T-cell (primary cell): ENCODE measurements at places on chromosomes 12 and 14. TPM values are rescaled to one million over a fixed set of nuclear protein-coding genes. Genes with fewer than 3 reads are reported as not detected.

The SLC24A4 gene
- total RNA-seq = 0.14 TPM

The PMEL gene
- not detected for total RNA-seq

The OR4K17 gene
- not detected for total RNA-seq

The DCD gene
- not detected for total RNA-seq

The RAB15 gene
- total RNA-seq = 4.3 TPM

The CCDC198 gene
- not detected for total RNA-seq

The ZNF219 gene
- 7.2 TPM for total RNA-seq

The SAMD4A gene
- total RNA-seq = 3.6 TPM

The CCDC38 gene
- total RNA-seq = 0.49 TPM

The MTA1 gene
- total RNA-seq = 141 TPM

The SLC2A3 gene
- 143 TPM for total RNA-seq

The KRT80 gene
- not detected for total RNA-seq

The PIWIL1 gene
- total RNA-seq = not detected

The PPFIA2 gene
- not detected for total RNA-seq

The OTOGL gene
- not detected for total RNA-seq

The DHRS4 gene
- 14.9 TPM for total RNA-seq

The FGF23 gene
- not detected for total RNA-seq

The GZMH gene
- total RNA-seq = 15.3 TPM

The DIP2B gene
- total RNA-seq = 46.0 TPM

The TMEM30B gene
- 2.3 TPM for total RNA-seq

- no peaks in the 10 kb centered on the region for H3K27me3 ChIP-seq
- no peaks in the 10 kb centered on the region for H3K36me3 ChIP-seq
- no peak overlapping the region for H3K4me3 ChIP-seq
- H3K4me1 ChIP-seq = no peaks in the 10 kb centered on the region
Observed at GRCh38 chr12:78420991-78421390, 443.6 kb upstream of the SYT1 start.

GRCh38 chr12:194276-194675 lies 19.7 kb downstream of the SLC6A12 start:
- H3K4me3 ChIP-seq = no peak overlapping the region

DNA sequence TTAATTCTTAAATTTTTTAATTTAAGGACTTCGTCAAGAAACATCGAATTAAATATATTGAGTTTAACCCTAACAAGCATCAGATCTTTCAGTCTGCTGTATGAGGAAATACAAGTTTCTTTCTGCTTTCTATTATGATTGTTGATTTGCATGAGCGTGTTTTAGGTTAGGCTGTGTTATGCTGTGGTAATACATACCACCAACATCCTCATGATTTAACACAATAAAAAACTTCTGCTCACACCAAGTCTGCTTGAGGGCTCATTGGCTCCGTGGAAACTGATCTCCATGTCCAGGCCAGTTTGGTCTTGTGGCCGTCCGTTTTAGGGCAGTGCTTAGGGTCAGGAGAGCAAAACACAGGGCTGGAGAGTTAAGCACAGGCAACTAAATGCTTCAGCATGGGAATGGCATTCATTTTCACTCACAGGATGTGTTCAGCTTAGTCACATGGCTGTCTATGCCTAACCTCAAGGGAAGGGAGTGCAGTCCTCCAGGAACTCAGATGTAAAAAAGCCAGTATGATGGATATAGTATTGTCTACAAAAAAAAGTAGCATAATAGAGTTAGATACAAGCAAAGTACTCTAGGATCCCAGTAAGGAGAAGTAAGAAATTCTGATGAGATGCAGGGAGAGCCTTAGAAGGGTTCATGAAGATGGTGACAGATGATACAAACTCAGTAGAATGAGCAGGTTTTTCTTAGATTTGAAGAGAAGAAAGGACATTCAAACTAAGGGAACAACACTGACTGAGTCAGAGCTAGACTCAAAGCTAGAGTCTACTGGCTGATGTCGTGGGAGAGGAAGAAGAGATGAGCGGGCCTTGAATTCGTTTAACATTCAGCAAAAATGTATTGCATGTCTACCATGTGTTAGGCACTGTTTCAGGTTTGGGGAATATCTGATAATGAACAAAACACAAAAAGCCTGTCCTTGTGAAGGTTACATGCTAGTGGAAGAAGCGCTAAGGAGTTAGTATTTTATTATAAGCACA lies 16.3 kb downstream of the MARK3 start:
- no peak for DNase-seq
- no peaks in the 10 kb centered on the region for H3K27me3 ChIP-seq
- H3K4me3 ChIP-seq = no peak overlapping the region
- peak overlapping the region; percentile 3 for H3K27ac ChIP-seq

DNA sequence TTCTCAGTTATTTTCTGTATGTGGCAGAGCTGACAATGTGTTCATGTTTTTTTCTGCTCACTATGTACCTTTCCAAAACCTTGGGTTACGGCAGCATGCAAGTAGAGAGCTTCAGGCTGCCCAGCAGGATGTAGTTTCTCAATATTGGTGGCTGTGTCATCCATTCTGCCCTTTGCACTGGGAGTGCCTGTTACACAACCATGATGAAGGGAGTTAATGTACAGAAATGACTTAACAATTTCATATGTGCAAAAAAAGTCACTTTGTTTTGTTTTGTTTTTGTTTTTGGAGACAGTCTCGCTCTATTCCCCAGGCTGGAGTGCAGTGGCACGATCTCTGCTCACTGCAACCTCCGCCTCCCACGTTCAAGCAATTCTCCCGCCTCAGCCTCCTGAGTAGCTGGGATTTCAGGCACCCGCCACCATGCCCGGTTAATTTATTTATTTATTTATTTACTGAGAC lies 6.1 kb upstream of the CNIH1 start:
- peaks cover 2% of the 10 kb centered on the region for H3K27me3 ChIP-seq
- DNase-seq = no peak
- H3K4me1 ChIP-seq = no peaks in the 10 kb centered on the region
- H3K4me3 ChIP-seq = no peak overlapping the region
- H3K36me3 ChIP-seq = no peaks in the 10 kb centered on the region

DNA sequence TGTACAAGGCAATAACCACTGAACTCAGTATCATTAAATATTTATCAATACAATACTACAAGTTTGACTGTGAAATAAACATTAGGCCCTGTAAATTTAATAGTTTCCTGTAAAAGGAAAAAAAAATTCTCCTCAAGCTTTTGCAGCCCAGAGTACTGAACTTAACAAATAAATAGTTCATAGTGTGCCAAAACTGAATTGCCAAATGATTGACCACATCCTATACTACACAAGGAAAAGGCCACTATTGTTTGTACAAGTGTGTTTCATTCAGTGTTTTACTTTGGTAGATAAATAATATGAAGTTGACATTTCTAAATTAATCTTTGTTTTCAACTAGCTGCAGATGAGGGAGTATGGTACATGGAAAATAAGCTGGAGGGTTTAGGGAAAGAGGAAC lies 379.6 kb downstream of the FLRT2 start:
- DNase-seq = no peak
- no peak overlapping the region for H3K4me3 ChIP-seq
- no peaks in the 10 kb centered on the region for H3K36me3 ChIP-seq
- H3K4me1 ChIP-seq = no peaks in the 10 kb centered on the region

DNA sequence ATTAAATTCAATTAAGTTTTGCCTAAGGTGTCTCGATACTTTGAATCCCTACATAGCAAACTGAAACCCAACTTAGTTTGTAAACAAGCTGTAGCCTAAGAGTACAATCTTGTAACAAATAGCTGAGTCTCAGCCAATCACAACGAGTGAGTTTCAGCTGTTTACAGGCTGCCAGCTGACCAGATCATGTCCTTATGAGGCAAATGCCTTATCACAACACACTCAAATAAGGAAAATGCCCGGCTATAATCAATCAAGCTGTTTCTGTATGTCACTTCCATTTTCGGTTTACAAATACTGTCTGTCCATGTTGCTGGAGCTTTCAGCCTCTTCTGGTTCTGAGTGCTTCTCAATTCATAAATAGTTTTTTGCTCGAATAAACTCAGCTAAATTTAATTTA lies 943.8 kb downstream of the SLC16A7 start:
- H3K36me3 ChIP-seq = no peaks in the 10 kb centered on the region
- H3K27me3 ChIP-seq = no peaks in the 10 kb centered on the region
- H3K27ac ChIP-seq = no peak overlapping the region
- no peak overlapping the region for H3K4me3 ChIP-seq

- no peak for DNase-seq
- no peak overlapping the region for H3K4me3 ChIP-seq
- peaks cover 62% of the 10 kb centered on the region for H3K4me1 ChIP-seq
- H3K36me3 ChIP-seq = no peaks in the 10 kb centered on the region
Observed at GRCh38 chr14:97705976-97706375, 908.8 kb downstream of the VRK1 start.

GRCh38 chr12:34186492-34186891 lies 164.2 kb downstream of the ALG10 start:
- H3K4me1 ChIP-seq = no peaks in the 10 kb centered on the region
- H3K4me3 ChIP-seq = no peak overlapping the region
- H3K27me3 ChIP-seq = peaks cover 2% of the 10 kb centered on the region
- H3K36me3 ChIP-seq = no peaks in the 10 kb centered on the region
- no peak for DNase-seq

- H3K4me1 ChIP-seq = no peaks in the 10 kb centered on the region
- H3K36me3 ChIP-seq = no peaks in the 10 kb centered on the region
- DNase-seq = no peak
- no peaks in the 10 kb centered on the region for H3K27me3 ChIP-seq
- no peak overlapping the region for H3K27ac ChIP-seq
Observed at GRCh38 chr12:80892597-80893445, 44.9 kb downstream of the LIN7A start.

DNA sequence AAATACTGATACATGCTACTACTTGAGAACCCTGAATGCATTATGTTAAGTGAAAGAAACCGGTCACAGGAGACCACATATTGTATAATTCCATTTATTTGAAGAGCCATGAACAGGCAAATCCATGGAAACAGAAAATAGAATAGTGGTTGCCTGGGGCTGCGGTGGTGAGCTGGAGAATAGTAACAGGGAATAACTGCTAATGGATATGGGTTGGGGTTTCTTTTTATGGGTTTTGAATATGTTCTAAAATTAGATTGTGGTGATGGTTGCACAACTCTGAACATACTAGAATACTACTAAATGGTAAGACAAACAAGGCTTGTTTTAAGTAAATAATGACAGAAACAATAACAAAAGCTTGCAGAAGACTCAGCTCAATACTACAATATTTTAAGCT lies 293.0 kb downstream of the BTG1 start:
- DNase-seq = no peak
- no peaks in the 10 kb centered on the region for H3K4me1 ChIP-seq
- no peaks in the 10 kb centered on the region for H3K36me3 ChIP-seq
- no peak overlapping the region for H3K4me3 ChIP-seq
- no peak overlapping the region for H3K27ac ChIP-seq

- H3K36me3 ChIP-seq = peaks cover 17% of the 10 kb centered on the region
- DNase-seq = no peak
- no peaks in the 10 kb centered on the region for H3K27me3 ChIP-seq
- H3K4me3 ChIP-seq = no peak overlapping the region
Observed at GRCh38 chr12:56599797-56600196, 30.3 kb downstream of the BAZ2A start.

DNA sequence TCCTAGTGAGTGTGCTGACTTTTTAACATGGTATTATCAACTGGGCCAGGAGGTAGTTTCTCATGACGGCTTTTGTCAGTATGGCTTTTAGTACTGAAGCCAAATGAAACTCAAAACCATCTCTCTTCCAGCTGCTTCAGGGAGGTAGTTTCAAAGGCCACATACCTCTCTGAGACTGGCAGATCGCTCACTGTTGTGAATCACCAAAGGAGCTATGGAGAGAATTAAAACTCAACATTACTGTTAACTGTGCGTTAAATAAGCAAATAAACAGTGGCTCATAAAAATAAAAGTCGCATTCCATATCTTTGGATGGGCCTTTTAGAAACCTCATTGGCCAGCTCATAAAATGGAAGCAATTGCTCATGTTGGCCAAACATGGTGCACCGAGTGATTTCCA lies 141.1 kb downstream of the HMGA2 start:
- DNase-seq = no peak
- H3K4me1 ChIP-seq = no peaks in the 10 kb centered on the region
- H3K27me3 ChIP-seq = no peaks in the 10 kb centered on the region
- H3K4me3 ChIP-seq = no peak overlapping the region
- H3K27ac ChIP-seq = no peak overlapping the region

GRCh38 chr12:94761559-94761958 lies 111.2 kb upstream of the TMCC3 start:
- H3K4me1 ChIP-seq = no peaks in the 10 kb centered on the region
- no peaks in the 10 kb centered on the region for H3K36me3 ChIP-seq
- H3K27me3 ChIP-seq = no peaks in the 10 kb centered on the region
- no peak for DNase-seq
- H3K27ac ChIP-seq = no peak overlapping the region

GRCh38 chr12:27424631-27425230 lies 21.8 kb upstream of the SMCO2 start:
- H3K4me1 ChIP-seq = peaks cover 2% of the 10 kb centered on the region
- H3K4me3 ChIP-seq = no peak overlapping the region
- H3K27ac ChIP-seq = no peak overlapping the region
- peak; percentile 12 for DNase-seq
- no peaks in the 10 kb centered on the region for H3K27me3 ChIP-seq
- H3K36me3 ChIP-seq = no peaks in the 10 kb centered on the region

DNA sequence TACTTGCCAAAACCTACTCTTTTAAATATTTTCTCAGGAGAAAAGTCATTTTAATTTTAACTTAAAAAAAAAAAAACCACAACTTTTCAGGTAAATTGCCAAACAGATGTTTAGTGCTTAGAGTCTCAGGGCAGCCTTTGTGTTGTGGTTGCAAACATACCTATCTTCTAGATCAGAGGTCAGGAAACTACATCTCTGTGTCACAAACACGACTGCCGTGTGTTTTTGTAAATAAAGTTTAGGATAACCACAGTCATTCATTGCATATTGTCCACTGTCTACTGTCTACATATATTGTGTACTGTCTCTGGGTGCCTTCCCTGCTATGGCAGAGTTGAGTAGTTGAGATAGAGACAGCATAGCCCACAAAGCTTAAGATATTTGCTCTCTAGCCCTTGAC lies 48.9 kb downstream of the DYRK2 start:
- H3K27me3 ChIP-seq = no peaks in the 10 kb centered on the region
- no peak overlapping the region for H3K27ac ChIP-seq
- no peaks in the 10 kb centered on the region for H3K36me3 ChIP-seq

DNA sequence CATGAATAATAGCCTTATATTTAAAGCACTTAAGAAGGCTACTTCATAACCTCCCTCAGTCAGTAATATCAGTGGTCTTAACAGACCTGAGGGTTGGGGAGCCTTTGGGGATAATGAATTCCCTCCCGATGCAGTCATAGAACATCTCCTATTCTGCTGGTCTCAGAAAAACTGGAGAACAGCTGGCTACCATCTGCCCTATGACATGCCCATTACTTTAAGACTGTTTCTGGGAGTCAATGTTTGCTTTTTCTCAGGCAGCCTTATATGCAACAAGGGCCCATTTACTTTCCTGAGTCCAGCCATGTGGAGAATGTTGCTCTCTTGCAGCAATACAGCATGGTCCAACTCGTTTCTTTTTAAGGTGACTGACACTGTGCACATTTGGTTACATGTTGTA lies 161.7 kb upstream of the PARP11 start:
- H3K4me3 ChIP-seq = no peak overlapping the region
- H3K4me1 ChIP-seq = peaks cover 17% of the 10 kb centered on the region
- no peaks in the 10 kb centered on the region for H3K36me3 ChIP-seq
- no peak overlapping the region for H3K27ac ChIP-seq
- no peak for DNase-seq
